ENCODE measurements at places on chromosomes 2 and 18.

GRCh38 chr2:23524261-23524706 lies 139.3 kb downstream of the KLHL29 start:
- no peak for DNase-seq

DNA sequence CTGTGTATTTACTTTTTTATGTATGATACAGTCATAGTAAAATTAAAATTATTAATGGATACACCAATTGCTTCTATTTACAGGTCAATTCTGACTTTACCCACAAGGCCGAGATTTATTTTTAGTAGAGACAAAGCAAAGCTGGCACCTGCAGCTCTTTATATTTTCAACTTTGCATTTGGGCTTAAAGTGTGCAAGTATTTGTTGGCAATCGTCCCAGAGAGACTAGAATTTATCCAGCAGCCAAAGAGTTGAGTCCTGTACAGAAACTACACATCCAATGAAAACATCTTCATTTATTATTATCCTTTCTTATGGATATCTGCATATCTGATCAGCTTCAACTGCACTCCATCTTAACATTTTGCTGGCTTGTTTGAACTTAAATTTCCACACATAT lies 485.6 kb downstream of the SOX11 start:
- no peak for DNase-seq

DNA sequence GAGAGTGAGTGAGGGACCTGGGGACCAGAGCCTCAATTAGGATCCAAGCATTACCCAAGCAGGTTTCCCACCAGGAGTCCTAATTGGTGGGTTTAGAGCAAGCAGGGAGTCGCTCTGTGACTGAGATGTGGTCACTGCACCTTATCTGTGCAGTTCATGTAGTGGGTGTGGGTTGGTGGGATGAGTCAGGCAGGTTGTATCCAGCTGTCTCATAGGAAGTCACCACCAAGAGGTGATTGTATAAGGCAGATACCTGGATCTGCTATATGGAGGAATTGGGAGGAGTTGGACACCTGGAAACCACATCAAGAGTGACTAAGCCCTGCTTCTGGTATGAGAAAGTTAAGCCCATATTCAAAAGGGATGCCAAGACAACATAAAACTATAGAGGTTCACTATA lies 106.8 kb downstream of the ARHGAP28 start:
- DNase-seq = no peak

GRCh38 chr2:133848111-133848649 lies 279.9 kb upstream of the NCKAP5 start:
- DNase-seq = no peak

- no peak for DNase-seq
Observed at GRCh38 chr2:8229546-8229986, 452.3 kb upstream of the ID2 start.

GRCh38 chr2:101400506-101401325 lies 13.4 kb upstream of the CREG2 start:
- no peak for DNase-seq

DNA sequence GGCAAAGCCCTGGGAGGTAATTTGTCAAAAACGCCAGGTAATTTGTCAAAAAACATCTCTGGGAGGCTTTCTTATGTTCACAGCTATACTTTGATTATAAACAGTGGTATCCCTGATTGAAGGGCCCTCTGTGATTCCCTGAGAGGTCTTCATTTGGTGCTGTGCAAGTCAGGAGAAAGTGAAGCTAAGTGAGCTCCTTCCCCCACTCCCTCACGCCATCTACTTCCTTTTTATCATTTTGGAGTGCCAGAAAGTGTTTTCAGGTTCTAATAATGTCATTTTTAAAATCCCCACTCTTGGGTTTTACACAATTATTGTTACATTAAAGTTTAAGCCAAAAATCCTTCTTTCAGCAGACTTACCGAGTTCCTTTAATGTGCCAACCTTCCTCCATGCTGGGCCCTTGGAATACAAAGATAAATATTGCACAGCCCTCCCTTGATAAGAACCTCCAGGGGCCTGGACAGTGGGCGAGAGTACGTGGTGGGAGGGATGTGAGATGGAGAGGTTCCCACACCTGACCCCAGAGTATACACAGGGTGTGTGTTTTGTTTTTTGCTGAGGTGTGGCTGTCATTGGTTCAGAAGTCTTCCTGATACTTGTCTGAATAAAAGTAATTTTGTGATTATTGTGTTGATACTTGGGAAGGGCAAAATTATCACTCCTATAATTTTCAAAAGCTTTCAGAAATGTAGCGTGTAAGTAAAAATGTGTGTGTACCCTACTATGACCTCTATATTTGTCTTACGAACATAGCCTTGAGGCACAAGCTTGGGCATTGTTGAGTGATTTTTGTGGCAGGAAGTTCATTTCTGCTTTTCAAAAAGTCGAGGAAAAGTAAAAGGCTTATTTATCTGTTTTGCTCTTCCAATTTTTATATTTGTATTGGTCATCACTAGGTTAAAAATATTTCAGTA lies 8.2 kb downstream of the MAPRE2 start:
- no peak for DNase-seq

GRCh38 chr2:58866040-58866439 lies 624.9 kb upstream of the FANCL start:
- DNase-seq = no peak

- DNase-seq = no peak
Observed at GRCh38 chr2:202158796-202159195, 79.6 kb downstream of the SUMO1 start.

All from nucleus accumbens (tissue), 56 donors.